ENCODE measurements at places on chromosomes 5 and 9.

DNA sequence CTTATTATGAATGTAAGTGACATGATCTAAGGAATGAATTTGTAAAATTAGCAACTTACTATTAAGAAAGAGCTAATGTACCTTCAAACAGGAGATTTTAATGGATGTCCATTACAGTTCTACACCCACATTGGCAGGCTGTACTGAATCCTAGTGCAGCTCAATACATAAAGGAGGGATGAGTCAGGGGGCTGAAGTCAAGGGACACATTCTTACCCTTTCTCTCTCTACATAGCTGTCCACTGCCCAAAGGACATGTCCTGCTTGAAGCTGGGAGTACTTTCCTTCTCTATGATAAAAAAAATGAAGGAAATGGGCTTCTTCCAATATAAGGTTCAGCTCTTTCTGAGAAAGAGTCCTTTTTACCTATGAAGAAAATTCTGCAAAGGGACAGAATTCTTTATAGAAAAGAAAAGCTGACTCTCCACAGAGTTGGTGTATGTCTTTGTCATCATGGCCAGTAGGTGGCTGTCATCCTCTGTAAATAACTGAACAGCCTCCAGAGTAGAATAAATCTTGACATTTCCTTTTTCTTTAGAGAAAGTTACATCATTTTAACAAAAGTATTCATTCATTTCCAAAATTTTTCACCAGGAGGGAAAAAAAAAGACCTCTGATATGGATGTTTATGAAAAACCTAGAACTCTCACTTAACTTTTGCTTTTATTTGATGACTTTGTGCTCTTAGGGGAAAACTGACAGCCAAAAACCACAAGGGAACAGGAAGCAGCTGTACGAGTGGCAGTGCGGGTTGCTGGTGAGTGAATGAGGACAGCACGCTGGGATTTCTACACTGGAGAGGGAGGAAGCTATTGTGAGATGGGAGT lies 13.1 kb upstream of the IFNA14 start:
- no peak for DNase-seq

DNA sequence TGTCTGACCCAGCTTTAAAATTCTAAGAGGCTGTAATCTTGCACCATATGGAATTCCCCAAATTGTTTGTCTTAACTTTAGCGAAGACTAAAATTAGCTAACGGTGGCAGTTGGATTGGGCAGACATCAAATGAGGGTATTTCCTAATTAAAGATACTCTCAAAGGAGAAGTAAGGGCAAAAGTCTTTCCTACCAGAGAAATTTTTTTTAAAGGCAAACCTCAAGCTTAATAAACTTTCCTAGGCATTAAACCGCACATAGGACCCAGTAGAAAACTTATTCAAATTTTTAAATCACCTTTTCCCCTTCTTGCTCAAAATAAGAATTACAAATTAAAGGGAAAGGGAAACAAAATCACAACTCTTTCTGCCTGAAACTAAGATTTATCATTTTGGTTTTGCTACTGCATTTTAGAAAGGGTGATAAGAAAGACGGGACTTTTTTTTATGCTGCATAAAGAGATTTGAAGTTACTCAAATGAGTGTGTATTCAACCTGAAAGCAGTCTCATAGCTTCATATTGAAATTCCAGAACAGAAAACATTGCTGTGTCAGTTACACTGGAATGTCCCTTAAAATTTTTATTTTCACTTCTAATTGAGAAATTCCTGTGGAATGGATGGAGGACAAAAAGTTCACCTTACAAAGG lies 189.1 kb upstream of the PTGER4 start:
- no peak for DNase-seq

GRCh38 chr9:77848897-77849296 lies 182.7 kb downstream of the GNAQ start:
- no peak for DNase-seq

DNA sequence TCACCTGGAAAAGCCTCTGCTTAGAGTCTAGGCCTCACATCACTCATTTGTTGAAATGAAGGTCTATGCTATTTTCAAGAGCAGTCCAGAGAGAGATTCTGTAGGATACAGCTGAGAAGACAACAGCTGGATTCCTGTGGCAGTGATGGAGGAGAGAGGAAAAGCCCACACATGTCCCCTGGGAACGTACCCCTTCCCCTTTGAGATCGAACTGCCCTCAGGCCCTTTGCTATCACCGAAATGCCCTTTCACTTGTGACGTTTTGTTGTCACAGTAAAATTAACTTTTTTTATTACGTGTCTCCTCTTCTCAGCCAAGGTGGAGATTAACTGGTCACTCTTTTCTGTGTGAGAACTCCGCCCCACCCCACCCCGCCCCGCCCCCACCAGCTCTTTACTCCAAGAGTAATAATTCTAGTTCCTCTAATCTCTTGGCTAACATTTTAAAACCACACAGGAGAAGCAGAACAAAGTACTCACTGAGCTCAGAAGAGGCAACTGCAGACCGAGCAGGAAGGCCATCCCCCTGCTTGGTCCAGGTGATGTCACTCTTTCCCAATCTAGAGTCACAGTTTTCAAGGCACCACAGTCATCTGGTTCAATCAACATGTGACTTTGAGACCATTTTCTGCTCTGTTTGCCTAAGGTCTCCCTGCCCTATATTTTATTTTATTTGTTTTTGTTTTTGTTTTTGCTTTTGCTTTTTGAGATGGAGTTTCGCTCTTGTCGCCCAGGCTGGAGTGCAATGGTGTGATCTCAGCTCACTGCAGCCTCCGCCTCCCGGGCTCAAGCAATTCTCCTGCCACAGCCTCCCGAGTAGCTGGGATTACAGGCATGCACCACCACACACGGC lies 105.6 kb downstream of the SUSD1 start:
- DNase-seq = no peak

DNA sequence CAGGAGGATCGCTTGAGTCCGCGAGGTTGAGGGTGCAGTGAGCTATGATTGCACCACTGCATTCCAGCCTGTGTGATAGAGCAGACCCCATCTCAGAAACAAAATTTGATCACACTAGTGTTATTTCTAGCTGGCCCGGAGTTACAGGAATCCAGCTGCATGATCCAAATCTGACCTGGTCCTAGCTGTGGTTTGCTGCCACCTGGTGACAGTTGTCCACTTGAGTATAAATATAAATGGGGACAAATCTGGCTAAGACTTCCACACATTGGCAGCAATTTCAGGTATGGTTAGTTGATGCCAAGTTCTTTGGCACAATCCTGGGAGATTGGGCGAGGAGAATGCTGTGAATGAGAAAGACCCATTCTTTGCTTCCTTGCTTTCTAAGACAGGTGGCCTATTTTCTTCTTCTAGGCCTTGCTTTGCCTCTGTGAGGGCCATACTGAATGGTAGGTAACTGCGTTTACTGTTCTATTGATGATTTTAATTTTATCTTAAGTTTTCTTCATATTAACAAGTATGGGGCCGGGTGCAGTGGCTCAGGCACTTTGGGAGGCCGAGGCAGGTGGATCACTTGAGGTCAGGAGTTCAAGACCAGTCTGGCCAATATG lies 35.4 kb downstream of the UBE2R2 start:
- DNase-seq = peak; percentile 46

- no peak for DNase-seq
These were observed 25.2 kb downstream of the RALGPS1 start for GRCh38 chr9:126939821-126940221.

GRCh38 chr9:17402309-17402708 lies 176.6 kb upstream of the SH3GL2 start:
- no peak for DNase-seq
